ENCODE measurements at places on chromosomes 2 and 18. TPM values are rescaled to one million over a fixed set of nuclear protein-coding genes. Genes with fewer than 3 reads are reported as not detected.

Gene LYPD6
- 17.0 TPM for polyA plus RNA-seq

Gene STK25
- polyA plus RNA-seq, result 205 TPM

Gene IFT172
- 46.0 TPM for polyA plus RNA-seq

Gene FOXI3
- polyA plus RNA-seq, result 0.12 TPM

Gene TMEM163
- 2.3 TPM for polyA plus RNA-seq

Gene OSBPL1A
- polyA plus RNA-seq, result 55.4 TPM

Gene YWHAQ
- 382 TPM for polyA plus RNA-seq

Gene FAM228A
- 1.2 TPM for polyA plus RNA-seq

GRCh38 chr18:59942601-59943000 is 42.8 kb downstream of the PMAIP1 start:
- DNase-seq, result no peak

DNA sequence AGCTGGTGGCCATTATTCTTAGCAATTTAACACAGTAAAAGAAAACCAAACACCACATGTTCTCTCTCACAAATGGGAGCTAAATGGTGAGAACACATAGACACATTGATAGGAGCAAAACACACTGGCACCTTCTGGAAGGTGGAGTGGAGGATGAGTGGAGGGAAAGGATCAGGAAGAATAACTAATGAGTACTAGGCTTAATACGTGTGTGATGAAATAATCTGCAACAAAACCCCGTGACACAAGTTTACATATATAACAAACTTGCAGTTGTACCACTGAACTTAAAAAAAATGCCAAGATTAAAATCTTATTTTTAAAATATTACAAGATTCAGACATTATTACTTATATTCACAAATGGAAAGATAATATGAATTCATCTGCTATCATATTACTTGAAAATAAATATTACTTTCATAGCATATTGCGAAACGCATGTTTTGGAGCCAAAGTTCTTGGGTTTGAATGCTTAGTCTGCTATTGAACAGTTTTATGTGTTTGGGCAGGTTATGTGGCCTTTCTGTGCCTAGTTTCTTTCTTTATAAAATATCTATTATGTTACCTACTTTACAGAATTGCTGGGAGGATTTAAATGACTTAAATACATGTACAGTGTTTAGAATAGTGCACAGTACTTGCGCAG is 20.5 kb downstream of the ANKRD62 start:
- DNase-seq, result no peak

GRCh38 chr2:122077771-122078170 is 322.3 kb downstream of the TSN start:
- no peak for DNase-seq

DNA sequence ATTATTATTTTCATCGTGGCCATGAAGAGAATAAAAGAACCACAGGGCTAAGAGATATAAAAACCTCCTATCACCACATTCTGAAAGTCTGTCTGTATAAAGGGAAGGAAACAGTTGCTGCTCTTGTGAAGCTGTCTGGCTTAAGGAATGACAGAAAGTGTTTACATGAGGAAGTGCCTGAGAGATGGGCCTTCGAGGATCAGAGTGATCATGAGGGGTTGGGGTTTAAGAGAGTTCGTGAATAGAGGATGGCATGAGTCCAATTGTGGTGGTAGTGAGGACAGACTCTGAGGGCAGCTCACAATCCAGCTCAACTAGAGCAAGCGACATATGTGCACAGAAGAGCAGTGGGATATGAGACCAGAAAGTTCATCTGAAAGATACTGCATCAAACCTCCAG is 65.8 kb upstream of the PIEZO2 start:
- no peak for DNase-seq

- DNase-seq, result peak; percentile 40
These were observed 668.7 kb downstream of the SLC4A3 start for GRCh38 chr2:220296174-220296573.

DNA sequence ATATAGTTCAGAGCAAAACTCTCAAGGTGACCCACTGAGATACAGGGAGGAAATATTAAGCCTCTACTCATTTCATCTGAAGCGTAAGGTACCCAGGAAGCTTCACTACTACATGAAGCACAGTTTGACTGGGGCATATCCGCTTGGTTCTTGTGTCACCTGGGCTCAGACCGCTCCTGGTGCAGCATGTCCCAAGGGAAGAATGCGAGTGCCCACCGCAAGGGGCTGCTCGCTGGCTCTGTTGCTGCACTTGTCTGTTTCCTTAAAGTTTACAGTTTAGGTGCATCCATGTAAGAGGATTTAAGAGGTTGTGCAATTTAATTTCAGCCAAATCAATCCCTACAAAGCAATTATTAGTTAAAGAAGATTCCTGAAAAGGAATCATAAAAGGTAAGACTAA is 507.8 kb downstream of the FBXO15 start:
- no peak for DNase-seq

DNA sequence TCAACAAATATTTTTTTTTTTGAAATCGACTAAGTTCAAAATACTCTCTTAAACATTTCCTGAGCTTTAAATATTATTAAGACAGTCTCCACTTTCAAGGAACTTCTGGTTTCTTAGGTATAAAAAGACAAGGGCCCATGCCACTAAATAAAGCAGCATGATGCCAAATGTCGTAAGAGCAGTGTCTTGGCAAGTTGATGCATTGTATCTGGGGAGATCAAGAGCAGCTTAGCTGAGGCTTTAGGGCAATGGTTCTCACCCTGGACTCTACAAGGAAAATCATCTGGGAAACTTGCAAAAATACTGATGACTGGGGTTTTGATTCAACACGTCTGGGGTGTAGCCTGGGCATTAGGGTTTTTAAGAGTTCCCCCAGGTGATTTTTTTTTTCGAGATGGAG is 41.3 kb downstream of the COL4A3 start:
- DNase-seq, result no peak

- DNase-seq, result no peak
These were observed 114.2 kb downstream of the SGPP2 start for GRCh38 chr2:222538535-222538934.

DNA sequence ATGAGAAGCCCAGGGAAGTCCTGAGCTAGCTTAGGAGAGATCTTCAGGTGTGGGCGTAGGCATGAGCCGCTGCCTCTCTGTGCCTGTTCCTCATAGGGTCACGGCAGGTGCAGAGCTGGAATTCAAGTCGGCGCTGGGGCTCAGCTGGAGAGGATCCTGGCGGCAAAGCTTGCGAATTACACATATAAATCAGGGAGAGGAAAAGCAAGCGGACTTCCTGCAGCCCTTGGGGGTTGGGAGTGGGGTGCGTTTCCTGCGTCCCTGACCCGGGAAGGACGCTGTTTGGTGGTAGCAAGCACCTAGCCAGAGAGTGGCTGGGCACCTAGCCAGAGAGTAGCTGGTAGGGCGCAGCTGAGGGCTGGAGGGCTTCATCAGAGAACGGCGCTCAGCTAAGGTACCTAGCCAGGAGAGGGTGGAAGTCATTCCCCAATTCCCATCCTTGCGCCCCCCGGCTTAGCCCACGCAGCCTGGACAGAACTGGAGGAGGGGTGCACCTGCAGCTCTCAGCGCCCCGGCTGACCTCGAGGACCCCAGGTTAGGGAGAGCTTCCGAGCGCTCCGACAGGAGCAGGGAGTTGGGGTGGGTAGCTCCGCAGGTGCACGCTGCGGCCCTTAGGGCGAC is 459 bp upstream of the EFR3B start:
- DNase-seq, result peak; percentile 62

DNA sequence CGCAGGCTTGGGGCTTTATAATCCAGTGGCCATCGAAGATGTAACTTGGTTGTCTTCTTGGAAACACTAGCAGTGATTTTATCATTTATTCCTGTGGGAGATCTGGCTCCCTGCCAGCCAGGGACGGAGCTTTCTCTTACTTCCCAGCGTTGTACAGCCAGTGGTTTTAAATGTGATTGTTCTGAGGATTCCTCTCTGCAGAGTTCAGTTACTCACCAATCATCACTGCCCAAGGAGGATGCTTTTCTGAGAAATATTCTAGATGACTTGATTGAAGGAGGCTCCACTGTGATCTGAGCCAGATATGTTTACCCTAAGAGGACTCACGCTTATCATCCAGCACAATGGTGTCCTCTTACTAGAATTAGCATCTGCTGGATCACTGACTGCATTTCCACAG is 744.3 kb downstream of the RNF144A start:
- no peak for DNase-seq

- no peak for DNase-seq
These were observed 213.2 kb downstream of the GBX2 start for GRCh38 chr2:235954888-235955480.

- DNase-seq, result no peak
These were observed 41.4 kb downstream of the SPP2 start for GRCh38 chr2:234091883-234092282.

DNA sequence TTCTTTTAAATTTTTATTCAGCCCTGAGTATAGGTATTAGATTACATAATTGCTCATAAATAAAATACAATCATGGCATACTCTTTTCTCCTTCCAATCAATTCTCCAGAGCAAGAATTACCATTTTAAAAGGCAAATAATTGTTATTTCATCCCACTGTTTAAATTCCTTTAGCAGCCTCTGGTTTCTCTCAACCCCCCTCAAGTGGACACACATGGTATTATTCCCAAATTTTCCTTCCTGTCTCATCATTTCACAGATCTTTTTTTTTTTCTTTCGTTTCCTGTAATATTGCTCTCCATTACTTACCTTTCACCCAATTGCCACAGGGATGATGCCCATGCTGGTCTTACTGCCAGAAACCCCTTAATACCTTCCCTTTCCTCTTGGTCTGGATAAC is 385.2 kb downstream of the RIT2 start:
- no peak for DNase-seq

- no peak for DNase-seq
These were observed 188.3 kb downstream of the GBX2 start for GRCh38 chr2:235979753-235980435.

DNA sequence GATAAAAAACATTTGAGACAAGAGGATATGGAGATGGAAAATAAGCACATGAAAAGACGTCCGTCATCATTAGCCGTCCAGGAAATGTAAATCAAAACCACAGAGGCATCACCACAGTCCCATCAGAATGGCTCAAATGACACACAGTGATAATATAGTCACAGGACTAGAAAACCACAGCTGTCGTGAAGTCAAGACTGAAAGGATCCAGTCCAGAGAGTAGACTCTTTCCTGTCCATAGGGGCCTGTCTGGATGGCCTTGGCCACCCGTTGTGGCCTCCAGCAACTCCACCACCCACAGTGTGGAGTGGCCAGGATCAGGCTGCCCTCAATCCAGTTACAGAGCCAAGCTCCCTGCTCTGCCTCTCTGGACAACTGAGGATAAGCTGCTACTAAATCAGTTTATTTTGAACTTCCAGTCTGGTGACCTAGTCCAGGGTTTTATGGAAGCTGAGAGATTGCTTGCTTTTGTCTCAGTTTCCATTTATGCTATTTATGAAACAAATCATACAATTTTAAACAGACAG is 60.4 kb downstream of the RHOB start:
- DNase-seq, result no peak

- DNase-seq, result no peak
These were observed 61.9 kb upstream of the CREB1 start for GRCh38 chr2:207467716-207468347.

GRCh38 chr2:57802243-57802642 is 244.4 kb upstream of the VRK2 start:
- DNase-seq, result no peak

DNA sequence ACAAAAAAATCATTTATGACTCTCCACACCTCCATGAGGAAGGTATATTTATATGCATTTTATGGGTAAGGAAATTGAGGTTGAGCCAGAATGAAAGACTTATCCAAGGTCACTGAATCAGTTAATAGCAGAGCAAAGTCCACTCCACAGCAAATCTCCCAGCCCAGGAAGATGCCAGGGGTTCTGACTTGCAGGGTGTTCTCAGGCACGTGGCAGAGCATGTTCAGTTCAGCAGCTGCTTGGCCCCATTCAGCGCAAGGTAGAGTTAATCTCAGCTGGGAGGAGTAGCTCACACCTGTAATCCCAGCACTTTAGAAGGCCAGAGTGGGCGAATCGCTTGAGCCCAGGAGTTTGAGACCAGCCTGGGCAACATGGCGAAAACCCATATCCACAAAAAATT is 17.8 kb upstream of the DGKD start:
- no peak for DNase-seq

DNA sequence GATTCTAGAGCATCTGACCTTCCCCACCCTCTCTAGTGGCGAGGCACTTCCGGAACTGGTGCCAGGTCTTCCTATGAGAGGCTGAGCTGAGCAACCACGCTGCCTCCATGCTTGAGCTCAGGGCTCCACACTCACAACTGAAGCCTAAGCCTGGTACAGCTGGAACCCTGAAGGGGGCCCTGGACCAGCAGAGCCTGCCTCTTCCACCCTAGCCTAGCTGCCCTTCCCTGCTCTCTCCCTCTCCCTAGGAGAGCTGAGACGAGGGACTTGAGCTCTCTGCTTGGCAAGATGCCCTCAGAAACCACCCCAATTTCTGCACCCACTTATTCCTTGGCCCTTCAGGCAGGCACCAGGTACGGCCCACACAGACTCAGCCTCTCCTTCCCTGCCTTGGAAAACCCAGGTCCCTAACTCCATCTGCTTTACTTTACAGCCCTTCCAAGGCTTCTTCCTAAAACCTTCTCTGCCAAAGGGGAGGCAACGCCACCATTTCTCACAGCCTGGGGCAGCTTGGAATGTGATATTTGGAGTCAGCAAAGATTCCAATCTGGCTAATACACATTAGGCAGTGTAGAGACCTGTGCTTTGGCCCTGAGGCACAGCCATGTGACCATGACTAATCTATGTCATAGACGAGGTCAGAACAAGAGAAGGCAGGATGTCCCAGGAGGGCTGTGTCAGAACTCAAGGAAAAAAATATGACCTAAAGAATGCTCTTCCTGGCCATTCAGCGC is 18.8 kb downstream of the COX7A2L start:
- DNase-seq, result no peak

DNA sequence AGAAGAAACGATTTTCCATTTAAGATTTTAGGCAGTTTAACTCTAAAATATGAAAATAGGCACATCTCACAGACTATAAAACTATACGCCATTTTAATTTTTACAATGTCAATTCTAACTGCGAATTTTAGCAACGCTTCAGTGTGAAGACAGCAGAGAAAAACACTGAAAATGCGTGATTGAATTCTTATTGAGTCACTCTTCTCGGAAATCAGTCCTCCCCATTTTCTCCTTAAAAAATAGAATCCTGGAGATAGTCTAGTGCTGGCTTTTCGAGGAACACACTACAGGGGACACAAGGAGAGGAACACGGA is 373 bp upstream of the TAF4B start:
- no peak for DNase-seq

DNA sequence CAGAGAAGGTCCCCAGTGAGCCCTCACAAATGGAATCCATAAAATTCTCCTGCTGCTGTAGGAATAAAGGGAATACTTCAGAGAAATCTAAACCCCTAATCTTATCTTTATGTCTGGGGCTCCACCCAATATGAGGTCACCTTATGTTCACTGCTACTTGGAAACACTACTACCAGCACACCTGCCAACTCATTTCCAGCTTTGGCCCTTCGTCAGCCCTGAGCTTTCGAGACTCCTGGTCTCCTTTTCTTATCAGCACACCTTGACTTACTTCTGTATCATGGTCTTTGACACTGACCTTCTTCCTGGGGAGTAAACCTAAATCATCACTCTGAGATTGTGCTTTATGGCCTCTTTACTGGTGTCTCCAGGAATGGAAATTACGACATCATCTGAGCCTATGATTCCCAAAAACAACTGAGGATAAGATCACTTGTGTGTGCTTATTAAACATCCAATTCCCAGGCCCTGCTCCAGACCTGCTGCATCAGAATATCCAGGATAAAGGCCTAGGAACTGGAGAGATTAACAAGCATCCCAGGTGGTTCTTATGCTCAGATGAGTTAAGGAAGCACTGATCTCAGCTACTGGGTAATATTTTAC is 22.2 kb upstream of the ASNSD1 start:
- no peak for DNase-seq

GRCh38 chr2:216406826-216407225 is 5.5 kb upstream of the SMARCAL1 start:
- no peak for DNase-seq

All from renal cortex interstitium (tissue), 15 donors.